Peyer's patch (tissue), 4 donors: ENCODE measurements at places on chromosomes 12 and 14. TPM values are rescaled to one million over a fixed set of nuclear protein-coding genes. Genes with fewer than 3 reads are reported as not detected.

The KLRC3 gene
- 1.6 TPM for total RNA-seq

DNA sequence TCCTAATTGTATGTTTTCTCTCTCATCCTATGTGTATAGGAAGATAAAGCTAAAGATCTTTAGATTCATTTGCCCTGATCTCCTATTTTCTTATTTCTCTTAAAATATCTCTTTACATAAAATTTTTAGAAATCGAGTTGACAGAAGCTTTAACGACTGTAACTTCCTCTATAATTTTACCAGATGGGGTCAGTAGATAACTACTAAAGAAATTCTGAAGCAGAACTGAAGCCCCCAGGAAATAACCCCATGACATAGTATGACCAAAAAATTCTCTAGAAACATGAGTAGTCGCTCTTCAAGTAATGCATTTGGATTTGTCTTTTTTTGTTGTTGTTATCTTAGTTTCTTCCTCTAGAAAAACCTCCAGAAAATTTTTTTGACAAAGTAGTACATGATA is 288.0 kb downstream of the ERC1 start:
- no peaks in the 10 kb centered on the region for H3K36me3 ChIP-seq
- DNase-seq = no peak
- H3K4me1 ChIP-seq = no peaks in the 10 kb centered on the region
- no peak overlapping the region for H3K27ac ChIP-seq

GRCh38 chr12:10497602-10498001 is 8.1 kb upstream of the EIF2S3B start:
- DNase-seq = peak; percentile 55
- H3K36me3 ChIP-seq = no peaks in the 10 kb centered on the region
- H3K4me1 ChIP-seq = no peaks in the 10 kb centered on the region
- no peaks in the 10 kb centered on the region for H3K27me3 ChIP-seq

GRCh38 chr12:132130690-132131089 is 13.4 kb downstream of the DDX51 start:
- DNase-seq = no peak
- no peaks in the 10 kb centered on the region for H3K4me1 ChIP-seq
- no peak overlapping the region for H3K27ac ChIP-seq
- no peak overlapping the region for H3K4me3 ChIP-seq
- no peaks in the 10 kb centered on the region for H3K27me3 ChIP-seq
- H3K36me3 ChIP-seq = peaks cover 21% of the 10 kb centered on the region

DNA sequence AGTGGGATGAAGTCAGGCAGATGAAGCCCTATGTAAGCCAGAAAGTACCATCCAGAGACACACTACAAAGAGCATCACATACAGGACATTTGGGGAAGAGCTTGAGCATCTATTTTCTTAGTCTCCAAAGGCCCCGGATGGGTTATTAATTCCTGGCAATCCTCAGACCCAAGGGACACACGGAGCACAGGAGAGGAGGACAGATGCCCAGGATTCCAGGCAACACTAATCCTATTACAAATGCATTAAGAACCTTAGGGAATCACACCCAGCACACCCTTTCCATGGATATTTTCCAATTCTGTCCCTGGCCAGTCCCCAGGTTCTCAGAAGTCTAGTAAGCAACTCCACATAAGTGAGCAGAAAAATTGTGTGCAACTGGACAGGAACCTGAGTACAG is 65.9 kb downstream of the CMKLR1 start:
- no peaks in the 10 kb centered on the region for H3K4me1 ChIP-seq
- H3K27ac ChIP-seq = no peak overlapping the region

The KLRD1 gene
- 2.8 TPM for total RNA-seq

GRCh38 chr12:96070670-96071279 is 35.4 kb upstream of the LTA4H start:
- no peaks in the 10 kb centered on the region for H3K27me3 ChIP-seq
- no peak overlapping the region for H3K4me3 ChIP-seq
- DNase-seq = peak; percentile 24
- no peaks in the 10 kb centered on the region for H3K4me1 ChIP-seq

DNA sequence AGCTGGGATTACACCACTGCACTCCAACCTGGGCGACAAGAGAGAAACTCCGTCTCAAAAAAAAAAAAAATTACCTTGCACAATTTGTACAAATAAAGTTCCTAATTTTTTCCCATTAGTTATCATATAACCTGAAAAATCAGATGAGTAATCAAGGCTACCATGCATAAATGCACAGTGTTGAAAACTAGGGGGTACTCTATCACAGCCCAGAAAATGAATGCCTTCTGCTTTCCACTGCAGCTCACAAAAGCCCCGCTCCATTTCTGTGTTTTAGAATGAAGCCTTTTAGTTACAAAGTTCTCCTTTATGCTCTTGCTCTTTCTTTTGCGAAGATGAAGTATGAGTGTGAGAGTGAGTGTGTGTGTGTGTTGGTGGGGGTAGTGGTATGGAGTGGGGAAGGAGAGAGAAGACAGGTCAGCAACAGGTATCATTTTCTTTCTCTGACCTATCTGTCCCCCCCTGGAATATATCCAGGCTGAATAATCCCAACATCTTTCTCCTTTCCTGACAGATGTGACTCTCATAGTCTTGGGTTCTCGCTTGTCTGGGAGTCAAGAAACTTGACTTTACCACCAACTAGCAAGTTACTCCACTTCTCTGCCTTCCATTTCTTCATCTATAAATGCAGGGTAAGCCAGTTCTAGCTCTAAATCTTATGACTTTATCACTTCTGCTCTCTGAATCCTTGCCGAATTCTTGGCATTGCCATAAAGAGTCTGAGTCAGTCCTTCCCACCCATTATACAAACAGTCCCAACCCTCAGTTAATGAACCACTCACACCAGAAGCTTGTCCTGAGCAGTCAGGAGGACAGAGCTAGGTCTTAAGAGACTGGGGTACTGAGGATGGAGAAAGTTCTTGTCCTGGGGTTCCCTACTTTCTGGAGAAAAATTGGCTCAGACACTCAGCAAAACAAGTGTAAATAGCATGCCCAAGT is 16.1 kb downstream of the BIN2 start:
- no peak for DNase-seq
- H3K4me3 ChIP-seq = no peak overlapping the region
- H3K27ac ChIP-seq = peak overlapping the region; percentile 56
- H3K27me3 ChIP-seq = no peaks in the 10 kb centered on the region
- peaks cover 9% of the 10 kb centered on the region for H3K4me1 ChIP-seq
- H3K36me3 ChIP-seq = no peaks in the 10 kb centered on the region

DNA sequence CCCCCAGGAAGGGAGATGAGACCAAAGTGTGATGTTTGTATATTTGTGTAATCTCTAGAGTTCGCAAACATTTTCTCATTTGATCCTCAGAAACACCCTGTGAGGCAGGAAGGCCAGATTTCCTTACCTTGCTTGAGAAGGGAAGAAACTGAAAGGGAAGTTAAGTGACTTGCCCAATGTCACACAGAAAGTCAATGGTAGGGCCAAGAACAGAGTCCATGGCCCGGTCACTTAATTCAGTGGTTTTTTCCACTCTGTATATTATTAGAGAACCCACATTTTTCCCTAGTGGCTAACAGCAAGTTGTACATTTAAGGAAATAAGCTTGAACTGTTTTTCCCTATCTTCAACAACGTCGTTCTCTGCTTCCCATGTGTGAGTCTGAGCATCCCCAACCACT is 25.6 kb upstream of the CHPT1 start:
- no peak overlapping the region for H3K4me3 ChIP-seq
- H3K27ac ChIP-seq = peak overlapping the region; percentile 13
- peaks cover 7% of the 10 kb centered on the region for H3K4me1 ChIP-seq
- H3K27me3 ChIP-seq = no peaks in the 10 kb centered on the region

The NPC2 gene
- total RNA-seq = 200 TPM

DNA sequence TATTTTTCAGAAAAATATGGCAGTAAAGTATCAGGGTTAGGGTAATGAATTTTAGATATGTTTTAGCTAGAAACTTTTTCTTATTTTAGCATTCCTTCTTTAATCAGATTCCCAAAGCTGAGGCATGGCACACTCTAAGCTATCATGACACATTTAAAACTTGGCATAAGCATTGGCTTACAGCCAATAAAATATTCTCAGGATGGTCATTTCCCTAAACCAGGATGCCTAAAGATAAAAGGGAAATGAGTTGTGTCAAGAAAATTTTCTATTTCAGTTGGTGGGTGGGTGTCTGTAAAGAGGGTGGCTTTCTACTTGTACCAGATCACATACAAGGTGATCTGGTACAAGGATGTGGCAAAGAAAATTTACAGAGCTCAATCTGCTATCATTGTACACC is 47.8 kb downstream of the PEBP1 start:
- DNase-seq = no peak
- no peaks in the 10 kb centered on the region for H3K27me3 ChIP-seq
- no peaks in the 10 kb centered on the region for H3K4me1 ChIP-seq
- peaks cover 25% of the 10 kb centered on the region for H3K36me3 ChIP-seq
- no peak overlapping the region for H3K4me3 ChIP-seq

- no peaks in the 10 kb centered on the region for H3K36me3 ChIP-seq
- H3K4me3 ChIP-seq = peak overlapping the region; percentile 64
- DNase-seq = no peak
- no peaks in the 10 kb centered on the region for H3K27me3 ChIP-seq
- peak overlapping the region; percentile 53 for H3K27ac ChIP-seq
Observed at GRCh38 chr12:121812320-121812871, 8.6 kb downstream of the SETD1B start.

The SERPINA1 gene
- 941 TPM for total RNA-seq

DNA sequence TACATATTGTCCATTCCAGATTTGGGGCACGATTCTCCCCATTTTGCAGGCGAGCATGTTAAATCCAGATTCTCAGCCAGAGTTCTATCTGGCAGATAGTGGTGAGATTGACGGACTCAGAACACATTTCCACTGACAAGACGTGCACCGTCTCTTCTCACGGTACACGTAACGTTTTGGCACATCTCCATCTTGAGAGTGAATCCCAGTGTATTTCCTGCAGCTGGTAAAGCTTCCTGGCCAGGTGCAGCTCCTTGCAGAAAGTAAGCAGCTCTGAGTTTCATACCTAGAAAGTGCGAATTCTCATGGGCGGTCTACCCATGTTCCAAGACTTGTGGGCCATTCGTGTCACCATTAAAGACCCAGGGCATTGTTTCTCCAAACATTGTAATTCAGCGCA is 102.6 kb downstream of the TSPAN9 start:
- no peaks in the 10 kb centered on the region for H3K4me1 ChIP-seq
- DNase-seq = no peak
- no peak overlapping the region for H3K27ac ChIP-seq
- H3K27me3 ChIP-seq = no peaks in the 10 kb centered on the region
- no peak overlapping the region for H3K4me3 ChIP-seq
- H3K36me3 ChIP-seq = no peaks in the 10 kb centered on the region
